H9 (cell line): ENCODE measurements at places on chromosomes 6 and 20. TPM values are rescaled to one million over a fixed set of nuclear protein-coding genes. Genes with fewer than 3 reads are reported as not detected.

The HBS1L gene
- 104 and 110 TPM in 2 replicates for total RNA-seq

The CRISP3 gene
- not detected in 2 replicates for total RNA-seq

The MRPS18B gene
- 49.7 and 54.0 TPM in 2 replicates for total RNA-seq

The SOX18 gene
- total RNA-seq = 1.6 and 2.0 TPM in 2 replicates

The SCRT2 gene
- total RNA-seq = not detected in 2 replicates

The THBD gene
- total RNA-seq = 0.15 and 0.28 TPM in 2 replicates

DNA sequence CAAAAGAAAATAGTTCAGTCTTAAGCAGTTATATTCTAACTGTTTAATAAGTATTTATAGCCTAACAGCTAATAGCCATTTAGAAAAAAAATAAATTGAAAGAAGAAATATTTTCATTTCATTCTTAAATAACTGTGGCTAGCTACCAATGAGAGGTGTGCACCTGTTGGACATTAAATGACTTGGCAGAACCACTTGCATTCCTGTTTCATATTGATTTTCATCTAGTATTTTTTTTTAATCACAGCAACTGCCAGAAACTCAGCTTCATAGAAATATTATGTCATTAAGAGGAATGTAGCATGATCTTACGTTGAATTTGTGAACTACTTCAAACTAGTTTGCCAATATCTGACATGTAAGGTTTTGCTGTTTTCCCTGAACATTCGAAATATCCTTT, 10.1 kb downstream of the NAA20 start:
- H3K4me3 ChIP-seq = no peak overlapping the region
- no peak overlapping the region for H3K27ac ChIP-seq
- H3K4me1 ChIP-seq = no peaks in the 10 kb centered on the region
- H3K36me3 ChIP-seq = peaks cover 14% of the 10 kb centered on the region

- no peak overlapping the region for H3K27ac ChIP-seq
- no peak for DNase-seq
- H3K27me3 ChIP-seq = no peaks in the 10 kb centered on the region
Observed at GRCh38 chr6:43658161-43658560, 13.3 kb downstream of the RSPH9 start.

DNA sequence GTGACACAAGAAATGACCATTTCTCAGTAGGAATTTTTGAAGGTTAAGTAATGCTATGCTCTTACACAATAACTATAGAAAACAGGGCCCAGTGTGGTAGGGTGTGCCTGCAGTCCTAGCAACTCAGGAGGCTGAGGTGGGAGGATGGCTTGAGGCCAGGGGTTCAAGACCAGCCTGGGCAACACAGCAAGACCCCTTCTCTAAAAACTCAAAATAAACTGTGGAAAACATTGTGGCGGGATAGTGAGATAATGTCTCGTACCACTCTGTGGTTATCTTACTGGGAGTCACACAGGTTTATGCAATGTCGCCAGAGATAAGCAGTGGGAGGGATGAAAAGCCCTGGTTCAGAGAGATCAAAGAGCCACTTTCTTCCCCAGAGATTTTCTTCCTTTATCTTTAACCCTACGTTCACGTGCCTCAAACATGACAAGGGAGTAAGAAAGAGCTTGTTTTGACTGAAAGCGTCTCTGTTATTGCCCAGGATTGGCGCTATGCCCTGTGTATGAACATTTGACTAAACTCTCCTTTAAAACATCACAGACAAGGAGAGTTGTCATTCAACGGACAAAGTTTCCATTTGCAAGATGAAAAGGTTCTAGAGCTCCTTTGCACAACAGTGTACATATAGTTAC, 13.9 kb downstream of the GCM1 start:
- H3K4me3 ChIP-seq = no peak overlapping the region
- H3K27me3 ChIP-seq = no peaks in the 10 kb centered on the region
- H3K4me1 ChIP-seq = no peaks in the 10 kb centered on the region
- DNase-seq = no peak
- no peak overlapping the region for H3K27ac ChIP-seq

DNA sequence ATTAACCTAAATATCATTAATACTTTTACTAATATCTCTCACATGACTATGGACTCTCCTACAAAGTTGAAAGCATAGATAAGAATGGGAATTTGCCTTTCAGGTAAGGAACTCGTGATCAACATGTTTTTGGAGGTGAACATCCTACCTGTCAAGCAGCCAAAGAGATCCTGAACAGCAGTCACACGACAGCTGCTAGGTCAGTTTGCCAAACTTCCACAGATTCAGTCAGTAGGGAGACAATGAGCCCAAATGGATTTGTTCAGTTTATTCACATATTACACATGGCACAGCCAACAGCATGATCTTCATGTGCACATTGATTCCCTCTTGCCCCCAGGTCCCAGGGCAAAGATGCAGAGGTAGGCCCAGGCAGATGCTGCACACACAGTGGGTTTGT, 86.1 kb upstream of the LOC128125822 start:
- no peak overlapping the region for H3K4me3 ChIP-seq
- no peaks in the 10 kb centered on the region for H3K27me3 ChIP-seq
- no peaks in the 10 kb centered on the region for H3K36me3 ChIP-seq
- H3K4me1 ChIP-seq = no peaks in the 10 kb centered on the region

- DNase-seq = no peak
- H3K4me1 ChIP-seq = no peaks in the 10 kb centered on the region; the same call in 1 of the 2 replicates
- H3K27me3 ChIP-seq = no peaks in the 10 kb centered on the region
- H3K4me3 ChIP-seq = no peak overlapping the region
- H3K27ac ChIP-seq = no peak overlapping the region
Observed at GRCh38 chr6:47484616-47485015, 7.0 kb downstream of the CD2AP start.

- H3K27ac ChIP-seq = no peak overlapping the region
- no peak overlapping the region for H3K4me3 ChIP-seq
Observed at GRCh38 chr6:149147195-149147594, 170.3 kb upstream of the TAB2 start.

- H3K27ac ChIP-seq = peak overlapping the region; percentile 97
- peak; percentile 77 for DNase-seq
- H3K4me3 ChIP-seq = peak overlapping the region; percentile 5; the same call in 1 of the 3 replicates
- H3K4me1 ChIP-seq = peaks cover 4% of the 10 kb centered on the region; the same call in 1 of the 2 replicates
- H3K36me3 ChIP-seq = peaks cover 27% of the 10 kb centered on the region
Observed at GRCh38 chr6:128743974-128744765, 138.8 kb upstream of the LAMA2 start.

DNA sequence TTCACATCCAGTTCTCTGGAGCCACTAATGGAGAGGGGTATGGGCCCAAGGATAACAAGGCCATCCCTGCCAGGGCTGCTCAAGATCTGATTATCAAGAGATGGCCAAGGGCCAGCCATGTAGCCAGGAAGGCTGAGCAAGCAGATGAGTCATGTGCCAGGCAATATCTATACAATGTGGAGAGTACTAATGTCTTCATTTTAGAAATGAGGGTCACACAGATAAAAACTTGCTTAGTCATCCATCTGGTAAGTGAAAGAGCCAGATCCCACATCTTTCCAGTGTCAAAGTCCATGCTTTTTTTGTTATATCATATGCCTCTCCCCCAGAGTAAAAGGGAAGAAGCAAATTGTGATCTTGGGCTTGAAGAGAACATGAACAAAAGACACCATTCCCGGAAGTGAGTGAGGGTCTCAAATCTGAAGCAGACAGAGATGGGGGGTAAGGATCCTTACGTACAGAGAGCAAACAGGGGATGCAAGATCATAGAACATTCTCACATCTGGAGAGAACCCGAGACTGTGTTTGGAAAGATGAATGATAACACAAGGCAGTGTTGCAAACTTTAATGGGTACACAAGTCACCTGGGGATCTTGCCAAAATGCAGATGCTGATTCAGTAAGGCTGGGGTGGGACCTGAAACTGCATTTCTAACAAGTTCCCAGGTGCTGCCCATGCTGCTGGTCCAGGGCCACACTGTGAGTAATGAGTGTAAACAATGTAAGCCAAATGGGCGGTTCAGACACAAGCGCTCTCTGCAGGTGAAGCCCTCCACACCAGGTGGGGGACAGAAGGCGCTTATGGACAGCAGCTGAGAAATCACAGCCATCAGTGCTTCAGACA, 20.0 kb upstream of the GSTA3 start:
- peaks cover 27% of the 10 kb centered on the region for H3K36me3 ChIP-seq
- no peaks in the 10 kb centered on the region for H3K27me3 ChIP-seq
- no peak overlapping the region for H3K27ac ChIP-seq
- no peak for DNase-seq
- no peak overlapping the region for H3K4me3 ChIP-seq

GRCh38 chr20:37396416-37397075, 50.6 kb downstream of the SRC start:
- peak; percentile 94 for DNase-seq
- H3K4me1 ChIP-seq = no peaks in the 10 kb centered on the region; the same call in 1 of the 2 replicates
- peak overlapping the region; percentile 49 for H3K4me3 ChIP-seq
- H3K27me3 ChIP-seq = no peaks in the 10 kb centered on the region
- no peak overlapping the region for H3K27ac ChIP-seq

- H3K4me3 ChIP-seq = no peak overlapping the region; the same call in 2 of the 3 replicates
- peaks cover 5% of the 10 kb centered on the region; the same call in 2 of the 3 replicates for H3K36me3 ChIP-seq
- no peak overlapping the region for H3K27ac ChIP-seq
- no peaks in the 10 kb centered on the region for H3K27me3 ChIP-seq
Observed at GRCh38 chr6:26598267-26598666, 1.5 kb downstream of the ABT1 start.

DNA sequence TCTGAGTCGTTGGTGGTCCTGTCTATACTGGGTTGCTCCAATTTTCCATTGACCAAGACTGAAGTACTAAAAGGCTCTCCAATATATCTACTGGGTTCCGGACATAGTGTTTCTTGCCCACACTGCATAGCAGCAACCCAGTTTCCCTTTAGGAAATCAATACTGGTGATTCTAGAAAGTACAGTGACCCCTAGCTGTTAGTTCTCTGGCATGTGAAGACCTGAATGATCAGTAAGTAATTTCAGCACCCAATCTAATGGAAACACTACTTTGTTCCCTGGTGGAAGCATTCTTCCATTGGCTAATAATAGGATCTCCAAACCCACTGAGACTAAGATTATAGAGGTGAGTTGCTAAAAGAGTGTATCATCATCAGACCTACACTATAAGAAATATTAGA, 40.8 kb upstream of the STMND1 start:
- no peak overlapping the region for H3K27ac ChIP-seq
- DNase-seq = no peak
- no peaks in the 10 kb centered on the region for H3K27me3 ChIP-seq
- no peaks in the 10 kb centered on the region for H3K4me1 ChIP-seq
- H3K36me3 ChIP-seq = no peaks in the 10 kb centered on the region

- no peaks in the 10 kb centered on the region for H3K27me3 ChIP-seq
- H3K4me3 ChIP-seq = no peak overlapping the region
- H3K36me3 ChIP-seq = peaks cover 38% of the 10 kb centered on the region
- H3K27ac ChIP-seq = no peak overlapping the region
Observed at GRCh38 chr6:33576668-33577067, 3.4 kb downstream of the BAK1 start.

- no peaks in the 10 kb centered on the region for H3K4me1 ChIP-seq
- no peaks in the 10 kb centered on the region for H3K27me3 ChIP-seq
- H3K27ac ChIP-seq = no peak overlapping the region
- H3K36me3 ChIP-seq = no peaks in the 10 kb centered on the region; the same call in 2 of the 3 replicates
- H3K4me3 ChIP-seq = no peak overlapping the region
- no peak for DNase-seq
Observed at GRCh38 chr6:36725581-36725980, 28.0 kb downstream of the RAB44 start.

GRCh38 chr6:1586256-1586655, 23.5 kb upstream of the FOXC1 start:
- no peak overlapping the region for H3K4me3 ChIP-seq
- H3K27ac ChIP-seq = no peak overlapping the region
- H3K27me3 ChIP-seq = no peaks in the 10 kb centered on the region
- no peaks in the 10 kb centered on the region for H3K36me3 ChIP-seq
- H3K4me1 ChIP-seq = no peaks in the 10 kb centered on the region
- DNase-seq = no peak

DNA sequence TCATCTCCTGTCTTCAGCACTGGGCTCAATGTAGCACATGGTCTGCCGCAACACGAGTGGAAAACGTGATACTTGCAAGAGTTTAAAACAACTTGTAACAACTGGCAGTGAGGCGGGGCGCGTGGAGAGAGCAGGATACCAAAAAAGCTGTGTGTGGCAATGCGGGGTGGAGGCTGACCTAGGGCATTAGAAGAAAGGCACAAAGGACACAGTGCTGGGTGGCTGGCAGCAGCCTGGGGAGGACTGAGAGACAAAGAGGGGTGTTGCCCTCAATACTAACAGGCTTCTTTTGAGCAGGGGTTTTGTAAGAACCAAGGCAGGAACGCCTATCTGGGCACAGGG, 1.5 kb upstream of the GFOD1 start:
- no peaks in the 10 kb centered on the region for H3K36me3 ChIP-seq
- no peak overlapping the region for H3K27ac ChIP-seq
- no peaks in the 10 kb centered on the region; the same call in 1 of the 2 replicates for H3K4me1 ChIP-seq
- DNase-seq = no peak
- H3K4me3 ChIP-seq = no peak overlapping the region
- peaks cover 23% of the 10 kb centered on the region; the same call in 1 of the 2 replicates for H3K27me3 ChIP-seq

GRCh38 chr20:380763-381580, 412 bp downstream of the TRIB3 start:
- DNase-seq = peak; percentile 78
- H3K27ac ChIP-seq = no peak overlapping the region
- H3K36me3 ChIP-seq = no peaks in the 10 kb centered on the region
- H3K27me3 ChIP-seq = no peaks in the 10 kb centered on the region

DNA sequence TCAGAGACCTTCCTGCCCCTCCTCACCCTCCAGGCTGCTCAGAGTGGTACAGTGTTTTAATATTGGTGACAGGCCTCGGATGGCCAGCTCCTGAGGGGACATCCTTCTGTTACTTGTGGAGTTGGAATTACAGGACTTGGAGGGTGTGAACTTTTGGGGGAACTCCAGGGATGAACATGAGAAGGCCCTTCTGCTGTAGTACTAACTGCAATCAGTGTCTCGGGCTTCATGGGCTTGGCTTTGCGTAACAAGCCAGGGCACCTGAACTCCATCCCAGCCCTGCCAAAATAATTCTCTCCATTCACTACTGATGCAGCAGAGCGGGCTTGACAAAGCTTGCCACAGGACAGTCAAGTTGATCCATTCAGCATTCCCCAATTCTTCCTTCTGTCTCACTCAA, 28.6 kb downstream of the SLC22A23 start:
- DNase-seq = no peak
- H3K4me1 ChIP-seq = peaks cover 12% of the 10 kb centered on the region; the same call in 1 of the 2 replicates
- no peak overlapping the region for H3K27ac ChIP-seq
- H3K4me3 ChIP-seq = no peak overlapping the region
- peaks cover 2% of the 10 kb centered on the region; the same call in 1 of the 2 replicates for H3K36me3 ChIP-seq
- no peaks in the 10 kb centered on the region for H3K27me3 ChIP-seq

DNA sequence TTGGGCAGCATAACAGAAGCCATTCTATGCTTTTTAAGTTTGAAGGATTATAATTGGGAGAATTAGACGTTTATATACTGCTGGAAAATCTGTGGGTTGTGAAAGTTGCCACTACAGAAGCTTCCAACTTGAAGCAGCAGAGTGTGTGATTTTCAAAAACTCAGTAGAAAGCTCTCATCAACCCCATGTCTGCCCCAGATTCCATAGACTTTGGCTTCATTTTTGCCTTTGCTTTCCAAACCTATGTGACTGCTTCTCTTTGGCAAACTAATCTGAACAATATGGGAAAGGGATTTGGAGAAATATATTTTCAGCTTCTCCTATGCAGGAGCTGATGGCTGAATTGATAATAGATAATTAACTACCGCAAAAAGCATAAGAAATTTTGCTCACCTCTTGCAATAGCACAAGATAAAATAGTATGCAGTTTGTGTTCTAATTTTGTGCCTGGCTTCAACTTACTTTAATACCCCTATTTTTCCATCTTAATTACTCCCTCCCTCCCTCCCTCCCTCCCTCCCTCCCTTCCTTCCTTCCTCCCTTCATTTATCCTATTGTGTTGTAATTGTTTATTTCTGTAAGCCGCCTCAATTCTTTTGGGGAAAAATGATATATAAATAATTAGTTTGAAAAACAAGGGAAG, 214.1 kb upstream of the HS3ST5 start:
- no peaks in the 10 kb centered on the region for H3K4me1 ChIP-seq
- H3K4me3 ChIP-seq = no peak overlapping the region
- DNase-seq = no peak
- no peak overlapping the region for H3K27ac ChIP-seq
- H3K27me3 ChIP-seq = no peaks in the 10 kb centered on the region
- H3K36me3 ChIP-seq = peaks cover 15% of the 10 kb centered on the region
